H9 (cell line): ENCODE measurements at places on chromosomes 3 and 15.

- no peak for DNase-seq
Measured at GRCh38 chr3:176796371-176796770, 400.9 kb downstream of the TBL1XR1 start.

- DNase-seq, result no peak
Measured at GRCh38 chr15:66931768-66932633, 133.4 kb upstream of the SMAD3 start.

DNA sequence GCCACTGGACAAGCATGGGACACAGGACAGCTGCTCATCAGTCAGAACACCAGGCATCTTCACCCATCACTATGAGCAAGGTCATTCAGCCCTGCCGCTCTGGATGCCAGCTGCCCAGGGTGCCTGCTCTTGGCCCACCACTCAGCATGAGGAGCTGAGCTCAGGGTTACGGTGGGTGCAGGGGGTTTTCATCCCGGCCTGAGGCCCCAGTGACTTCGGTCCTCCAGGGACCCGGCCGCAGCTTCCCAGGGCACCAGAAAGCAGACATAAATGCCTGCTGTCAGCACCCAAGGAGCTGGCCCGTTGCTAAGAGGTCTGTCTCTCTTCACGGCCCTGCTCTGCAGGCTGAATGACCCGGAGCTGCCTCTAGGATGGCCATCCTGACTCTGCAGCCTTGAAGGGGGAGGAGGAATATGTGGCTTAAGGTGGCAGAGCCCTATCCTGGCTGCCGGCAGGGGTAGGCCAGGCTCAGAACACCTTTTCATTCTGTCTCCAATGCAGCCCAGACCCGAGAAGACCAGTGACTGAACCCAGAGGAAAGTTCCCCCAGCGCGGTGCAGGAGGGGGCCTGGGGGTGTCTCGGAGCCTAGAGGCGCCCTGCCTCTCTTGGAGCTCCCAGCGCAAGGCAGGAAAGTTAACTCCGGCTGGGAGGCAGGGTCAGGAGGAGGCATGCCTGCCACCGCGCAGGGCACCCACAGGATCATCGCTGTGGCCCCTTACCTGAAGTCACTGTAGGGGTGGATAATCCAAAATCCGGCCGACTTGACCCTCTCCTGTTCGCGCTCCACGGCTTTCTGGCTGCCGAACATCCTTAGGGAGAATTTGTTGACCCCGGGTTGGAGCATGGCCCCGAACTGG, 1.8 kb downstream of the HCN4 start:
- peak; percentile 56 for DNase-seq

- DNase-seq, result no peak
Measured at GRCh38 chr3:159821110-159821509, 167.5 kb upstream of the IL12A start.
